ENCODE measurements at places on chromosomes 3 and 15.

DNA sequence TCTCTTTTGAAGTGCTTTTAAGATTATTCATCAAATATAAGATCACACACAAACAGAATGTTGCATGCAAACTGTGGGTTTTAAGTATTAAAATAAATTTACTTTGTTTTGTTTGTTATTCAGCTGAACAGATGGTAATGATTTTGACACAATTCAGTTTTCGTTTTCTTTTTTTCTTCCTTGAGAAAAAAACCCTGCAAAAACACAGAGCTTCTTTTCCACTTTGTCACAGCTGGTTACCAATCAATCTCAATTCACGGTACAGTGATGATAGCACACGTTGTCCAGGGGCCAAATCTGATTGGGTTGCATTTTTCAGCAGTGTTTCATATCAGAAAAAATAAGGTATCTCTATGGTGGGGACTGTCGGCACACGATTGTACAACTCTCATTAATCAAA is 473.6 kb downstream of the ROBO2 start:
- DNase-seq = no peak

DNA sequence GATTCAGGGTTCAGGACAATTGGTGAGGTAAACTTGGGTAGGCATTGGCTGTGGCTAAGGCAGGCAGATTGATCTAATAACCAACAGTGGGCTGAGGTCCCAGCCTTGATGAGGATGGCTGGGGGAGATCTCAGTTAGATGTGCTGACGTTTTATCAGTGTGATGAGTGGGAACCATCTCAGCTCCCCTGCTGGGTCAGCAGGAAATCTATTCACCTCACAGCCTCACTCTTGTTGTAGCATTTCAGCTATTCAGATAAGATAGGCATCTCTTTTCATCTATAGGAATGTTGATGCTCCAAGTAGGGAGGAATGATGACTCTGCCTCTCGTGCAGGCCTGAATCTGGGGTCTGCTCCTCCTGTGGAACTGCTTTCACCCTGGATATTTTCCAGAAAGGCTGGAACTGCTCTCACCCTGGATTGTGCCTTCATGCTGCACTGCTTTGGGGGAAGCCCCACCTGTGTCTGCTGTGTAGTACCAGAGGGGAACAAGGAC is 973.7 kb downstream of the NSUN3 start:
- no peak for DNase-seq

GRCh38 chr3:52527732-52528585 is 5.7 kb downstream of the NT5DC2 start:
- DNase-seq = no peak

- DNase-seq = no peak
Observed at GRCh38 chr3:10907262-10907661, 85.3 kb upstream of the SLC6A1 start.

DNA sequence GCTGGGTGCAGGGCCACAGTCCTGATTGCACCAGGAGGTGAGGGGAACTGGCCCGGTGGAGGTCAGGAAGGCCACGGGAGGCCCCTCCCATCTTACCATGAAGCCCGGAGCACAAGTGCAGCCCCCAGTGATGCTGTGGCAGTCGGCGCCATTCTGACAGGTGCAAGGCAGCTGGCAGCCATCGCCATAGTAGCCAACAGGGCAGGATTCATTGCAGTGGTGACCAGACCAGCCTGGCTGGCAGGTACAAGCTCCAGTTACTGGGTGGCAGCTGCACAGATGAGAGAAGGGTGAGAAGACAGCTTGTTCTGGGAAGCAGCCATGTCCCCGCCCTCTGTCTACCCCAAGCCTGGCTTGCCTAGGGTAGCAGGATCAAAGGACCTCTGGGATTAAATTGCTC is 88.2 kb downstream of the RAB11A start:
- no peak for DNase-seq

DNA sequence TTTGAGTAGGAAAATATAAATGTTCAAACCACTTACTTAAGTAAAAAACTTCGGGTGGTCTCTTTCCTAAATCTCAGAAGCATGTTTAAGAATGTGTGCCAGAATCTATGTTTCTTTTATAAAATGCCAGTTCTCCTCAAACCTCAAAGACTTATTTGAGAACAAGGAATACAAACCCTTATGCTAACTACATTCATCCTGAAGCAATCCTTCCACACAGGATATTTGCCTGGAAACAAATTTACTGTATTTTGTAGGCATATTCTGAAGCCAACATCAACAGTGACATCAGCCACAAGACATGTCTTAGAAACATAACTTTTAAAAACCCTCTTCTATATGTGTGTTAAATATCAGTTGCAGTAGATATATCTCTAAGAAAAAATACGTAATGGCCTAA is 1077.0 kb downstream of the ROBO1 start:
- DNase-seq = no peak

- DNase-seq = no peak
Observed at GRCh38 chr3:94089126-94089525, 26.3 kb downstream of the NSUN3 start.

DNA sequence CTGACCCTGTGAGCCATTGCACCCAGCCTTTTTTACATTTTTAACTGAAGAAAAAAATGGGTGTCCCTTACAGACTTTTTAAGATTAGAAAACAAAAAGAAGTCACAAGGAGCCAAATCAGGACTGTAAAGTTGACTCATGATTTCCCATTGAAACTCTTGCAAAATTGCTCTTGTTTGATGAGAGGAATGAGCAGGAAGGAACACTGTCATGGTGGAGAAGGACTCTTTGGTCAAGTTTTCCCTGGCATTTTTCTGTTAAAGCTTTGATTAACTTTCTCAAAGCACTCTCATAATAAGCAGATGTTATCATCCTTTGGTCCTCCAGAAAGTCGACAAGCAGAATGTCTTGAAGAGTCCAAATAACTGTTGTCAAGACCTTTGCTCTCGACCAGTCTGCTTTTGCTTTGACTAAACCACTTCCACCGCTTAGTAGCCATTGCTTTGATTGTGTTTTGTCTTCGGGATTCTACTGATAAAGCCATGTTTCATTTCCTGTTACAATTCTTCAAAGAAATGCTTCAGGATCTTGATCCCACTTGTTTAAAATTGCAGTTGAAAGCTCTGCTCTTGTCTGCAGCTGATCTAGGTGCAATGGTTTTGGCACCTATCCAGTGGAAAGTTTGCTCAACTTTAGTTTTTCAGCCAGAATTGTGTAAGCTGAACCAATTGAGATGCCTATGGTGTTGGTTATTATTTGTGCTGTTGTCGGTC is 369.4 kb downstream of the MAGI1 start:
- DNase-seq = no peak

DNA sequence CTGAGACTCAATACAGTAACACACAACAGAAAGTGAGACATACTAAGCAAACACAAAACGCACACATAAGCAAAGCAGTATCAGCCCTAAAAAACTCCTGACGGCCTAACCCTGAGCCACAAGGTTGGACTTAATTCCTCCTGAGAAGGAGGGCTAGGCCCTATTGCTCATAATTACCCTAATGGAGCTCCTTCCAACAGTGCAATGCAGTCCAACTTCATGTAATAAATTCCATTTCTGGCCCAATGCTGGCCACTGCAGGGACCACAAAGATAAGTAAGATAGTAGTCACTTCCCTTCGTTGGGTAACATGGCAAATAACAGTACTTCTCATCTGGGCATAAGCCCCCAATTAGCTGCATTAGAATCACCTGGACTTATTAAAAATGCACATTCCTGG is 4.2 kb downstream of the VPS39 start:
- no peak for DNase-seq

- no peak for DNase-seq
Observed at GRCh38 chr15:95409626-95410310, 920.7 kb upstream of the NR2F2 start.

- no peak for DNase-seq
Observed at GRCh38 chr3:175378348-175378747, 519.2 kb downstream of the NAALADL2 start.

DNA sequence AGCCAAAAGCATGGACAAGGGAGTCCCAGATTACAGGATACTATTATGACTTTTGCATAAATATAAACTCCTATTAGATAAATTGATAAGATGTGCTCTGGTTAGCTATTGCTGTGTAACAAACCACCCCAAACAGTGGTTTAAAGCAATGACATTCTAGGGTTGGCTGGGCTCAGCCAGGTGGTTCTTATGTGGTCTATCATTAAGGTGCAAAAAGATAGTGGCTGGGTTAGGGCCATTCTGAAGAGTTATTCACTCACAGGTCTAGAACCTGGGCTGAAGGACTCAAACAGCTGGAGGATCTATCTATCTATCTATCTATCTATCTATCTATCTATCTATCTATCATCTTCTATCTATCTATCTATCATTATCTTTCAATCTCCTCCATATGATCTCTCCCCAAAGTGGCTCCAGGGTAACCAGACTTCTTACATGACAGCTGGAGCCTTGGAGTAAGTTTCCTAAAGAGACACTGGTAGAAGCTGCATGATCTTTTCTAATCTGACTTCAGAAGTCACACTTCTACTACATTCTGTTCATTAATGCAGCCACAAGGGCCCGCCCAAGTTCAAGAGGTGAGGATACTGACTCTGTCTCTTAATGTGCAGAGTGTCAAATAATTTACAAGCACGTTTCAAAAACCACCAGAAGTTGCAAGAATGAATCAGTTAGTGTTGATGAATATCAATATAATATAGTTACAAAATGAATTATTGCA is 74.9 kb upstream of the XCR1 start:
- DNase-seq = no peak

DNA sequence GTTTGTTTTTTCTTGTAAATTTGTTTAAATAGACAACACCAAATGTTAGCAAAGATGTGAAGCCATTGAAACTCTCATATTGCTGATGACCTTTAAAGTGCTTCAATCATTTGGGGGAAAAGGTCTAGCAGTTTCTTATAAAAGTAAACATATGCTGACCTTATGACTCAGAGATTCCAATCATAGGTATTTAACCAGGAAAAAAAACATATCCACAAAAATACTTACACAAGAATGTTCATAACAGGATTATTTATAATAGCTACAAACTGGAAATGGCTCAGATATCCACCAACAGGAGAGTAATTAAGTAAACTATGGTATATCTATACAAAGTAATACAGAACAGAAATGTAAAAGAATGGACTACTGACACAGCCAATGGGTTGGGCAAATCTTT is 27.1 kb upstream of the RORA start:
- DNase-seq = no peak

DNA sequence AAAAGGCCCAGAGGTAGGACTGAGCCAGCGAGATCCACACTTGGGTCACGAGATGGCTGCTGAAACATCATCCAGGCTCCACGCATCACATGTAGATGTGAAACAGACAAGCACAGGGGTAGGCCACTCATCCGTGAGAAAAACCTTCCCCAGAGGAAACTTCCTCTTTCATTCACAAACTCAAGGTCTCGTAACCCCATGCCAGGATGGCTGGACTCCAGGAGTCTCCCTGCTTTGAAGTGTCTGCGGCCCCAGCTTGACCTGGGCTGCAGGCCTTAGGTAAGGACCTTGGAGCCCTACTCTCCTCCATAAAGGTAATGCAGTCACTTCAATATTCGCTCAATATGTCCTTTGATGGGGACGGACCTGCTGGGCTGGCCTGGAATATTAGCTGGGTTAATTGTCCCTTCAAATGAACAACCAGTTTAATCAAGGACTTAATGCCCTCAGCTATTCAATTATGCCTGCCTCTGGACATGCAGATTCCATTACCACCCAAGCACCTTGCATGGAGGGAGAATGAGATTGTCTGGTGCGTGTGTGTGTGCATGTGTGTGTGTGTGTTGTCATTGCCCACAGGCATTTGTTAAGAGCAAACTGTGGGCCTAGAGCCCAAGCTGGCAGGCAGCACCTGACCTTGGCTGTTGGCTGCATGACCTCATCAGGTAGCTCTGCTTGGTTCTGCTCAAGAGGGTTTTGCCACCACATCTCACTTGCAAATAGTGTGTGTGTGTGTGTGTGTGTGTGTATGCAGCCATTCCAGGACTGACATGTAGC is 186.9 kb upstream of the TLE3 start:
- no peak for DNase-seq

- DNase-seq = no peak
Observed at GRCh38 chr3:148903022-148903442, 37.9 kb downstream of the CPA3 start.

DNA sequence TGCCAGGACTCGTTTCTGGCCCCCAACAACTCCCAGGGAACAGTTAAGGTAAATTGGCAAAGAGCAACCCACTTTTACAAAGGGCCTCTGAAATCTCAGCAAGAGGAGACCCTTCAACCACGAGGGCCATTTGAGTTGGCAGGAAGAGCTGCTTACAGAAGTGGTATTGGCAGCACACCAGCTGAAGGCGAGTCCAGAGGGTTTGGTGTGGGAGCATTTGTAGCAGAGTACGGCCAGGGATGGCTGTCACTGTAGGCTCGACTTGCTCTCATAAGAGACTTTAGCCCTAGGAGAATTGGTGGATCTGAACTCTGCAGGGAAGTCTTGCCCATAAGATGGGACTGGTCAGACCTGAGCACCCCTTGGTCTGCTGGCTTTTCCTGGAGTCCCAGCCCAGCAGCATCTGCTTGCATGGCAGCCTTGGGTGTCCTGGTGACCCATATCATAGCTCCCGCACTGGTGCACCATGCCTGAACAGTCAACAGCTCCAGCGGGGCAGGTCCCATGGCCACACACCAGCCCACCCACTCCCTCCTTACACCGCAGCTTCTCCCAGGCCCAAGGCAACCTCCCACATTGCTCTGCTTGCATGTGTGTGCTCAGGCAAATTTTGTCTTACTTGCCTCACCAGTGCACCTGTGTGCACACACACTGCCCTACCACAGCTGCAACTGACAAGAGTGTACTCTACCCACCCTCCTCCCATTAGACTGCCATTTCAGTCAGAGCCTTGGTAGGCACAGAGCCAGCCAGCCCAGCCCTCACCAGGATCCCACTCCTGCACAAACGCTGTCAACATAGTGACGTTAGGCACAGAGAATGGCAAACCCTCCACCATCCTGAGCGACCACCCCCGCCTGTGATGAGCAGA is 861.6 kb upstream of the DPPA4 start:
- DNase-seq = no peak

DNA sequence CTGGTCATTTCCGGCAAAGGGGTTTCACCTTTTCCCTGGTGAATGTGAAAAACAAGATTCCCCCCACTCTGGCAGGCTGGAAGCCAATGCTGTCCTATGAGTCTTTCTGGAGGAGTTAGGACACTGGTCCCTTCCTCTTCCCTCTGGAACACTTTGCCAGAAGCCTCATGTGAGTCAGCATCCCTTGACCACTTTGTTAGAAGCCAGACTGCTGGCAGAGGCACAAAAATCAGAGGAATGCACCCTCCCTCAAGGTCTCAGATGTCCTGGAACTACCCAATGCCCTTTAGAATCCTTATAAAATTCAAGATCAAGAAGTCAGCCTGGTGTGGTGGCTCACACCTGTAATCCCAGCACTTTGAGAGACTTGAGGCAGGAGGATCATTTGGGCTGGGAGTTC is 26.6 kb downstream of the ITGB5 start:
- DNase-seq = peak; percentile 81

GRCh38 chr3:18634461-18634860 is 209.3 kb upstream of the SATB1 start:
- no peak for DNase-seq

Measured in HT-29 (cell line).